ENCODE measurements at places on chromosomes 11 and 22.

GRCh38 chr11:49302360-49302759, 94.0 kb upstream of the FOLH1 start:
- DNase-seq = no peak

DNA sequence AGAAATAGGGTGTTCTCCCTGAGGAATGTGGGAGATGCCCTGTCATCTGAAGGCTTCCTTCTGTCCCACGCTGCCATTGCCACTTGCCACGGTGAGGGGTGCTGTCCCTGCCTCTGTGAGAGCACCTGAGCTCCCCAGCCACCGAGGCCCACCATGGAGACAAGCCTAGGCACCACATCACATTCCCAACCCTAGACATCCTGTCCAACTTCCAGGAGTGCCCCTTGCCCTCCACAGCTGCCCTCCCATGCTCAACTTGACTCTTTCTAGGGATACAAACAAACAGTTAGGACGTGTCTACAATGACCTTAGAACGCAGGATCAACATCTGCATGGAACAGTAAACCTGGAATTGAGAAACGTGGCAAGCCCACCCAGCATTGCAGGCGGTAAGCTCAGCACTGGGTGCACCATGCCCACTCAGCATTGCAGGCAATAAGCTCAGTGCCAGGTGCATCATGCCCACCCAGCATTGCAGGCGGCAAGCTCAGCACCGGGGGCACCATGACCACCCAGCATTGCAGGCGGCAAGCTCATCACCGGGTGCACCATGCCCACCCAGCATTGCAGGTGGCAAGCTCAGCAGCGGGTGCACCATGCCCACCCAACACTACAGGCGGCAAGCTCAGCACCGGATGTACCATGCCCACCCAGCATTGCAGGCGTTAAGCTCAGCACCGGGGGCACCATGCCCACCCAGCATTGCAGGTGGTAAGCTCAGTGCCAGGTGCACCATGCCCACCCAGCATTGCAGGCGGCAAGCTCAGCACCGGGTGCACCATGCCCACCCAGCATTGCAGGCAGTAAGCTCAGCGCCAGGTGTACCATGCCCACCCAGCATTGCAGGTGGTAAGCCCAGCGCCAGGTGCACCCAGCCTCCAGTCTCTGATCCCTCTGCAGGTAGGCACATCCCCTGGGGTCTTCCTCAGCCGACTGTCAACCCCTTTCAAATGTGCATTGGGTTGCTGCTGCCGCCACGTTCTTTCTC, 1463.9 kb downstream of the TBC1D22A start:
- DNase-seq = no peak

- DNase-seq = no peak
Measured at GRCh38 chr11:126603486-126603885, 248.0 kb downstream of the ST3GAL4 start.

- no peak for DNase-seq
Measured at GRCh38 chr11:102926961-102927623, 28.4 kb downstream of the MMP13 start.

DNA sequence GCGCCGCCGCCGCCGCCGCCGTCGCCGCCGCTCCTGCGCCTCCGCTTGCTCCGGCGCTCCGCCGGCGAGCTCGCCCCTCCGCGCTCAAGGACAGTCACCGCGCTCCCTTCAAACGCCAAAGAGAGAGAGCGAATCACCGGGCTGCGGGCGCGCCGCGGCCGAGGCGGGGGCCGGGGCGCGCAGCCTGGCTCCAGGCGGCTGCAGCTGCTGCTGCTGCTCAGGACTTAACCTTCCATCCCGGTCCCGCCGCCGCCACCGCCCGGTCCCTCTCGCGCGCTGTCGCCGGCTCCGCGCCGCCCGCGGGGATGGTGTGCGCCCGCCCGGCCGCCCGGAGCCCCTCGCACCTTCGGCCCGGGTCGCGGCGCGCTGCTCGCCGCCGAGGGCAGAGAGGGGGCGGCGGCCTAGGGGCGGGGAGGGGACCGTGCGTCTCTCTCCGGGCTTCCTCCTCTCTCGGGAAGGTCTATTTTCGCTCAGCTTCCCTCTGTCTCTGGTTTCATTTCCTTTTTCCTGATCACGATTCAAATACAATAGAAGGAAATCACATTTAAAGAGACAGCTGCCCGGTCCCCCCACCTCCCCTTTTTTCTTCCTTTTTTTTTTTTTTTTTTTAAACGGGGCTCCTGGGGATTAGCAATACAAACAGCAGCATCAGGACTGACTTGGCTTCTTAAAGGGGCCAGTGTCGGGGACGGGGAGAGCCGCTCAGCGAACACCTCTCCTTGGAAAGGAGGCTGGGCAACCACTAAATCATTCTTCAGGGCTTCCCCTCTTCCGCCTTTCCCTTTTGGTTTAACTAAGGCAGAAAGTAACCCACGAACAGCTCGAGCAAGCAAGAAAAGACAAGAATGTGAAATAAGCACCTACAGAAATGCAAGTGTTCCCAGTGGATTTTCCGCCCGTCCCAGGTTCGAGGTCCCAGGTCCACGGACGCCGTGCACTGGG, 22.1 kb downstream of the LMO2 start:
- peak; percentile 73 for DNase-seq

- no peak for DNase-seq
Measured at GRCh38 chr22:46688949-46689348, 49.1 kb downstream of the CERK start.

DNA sequence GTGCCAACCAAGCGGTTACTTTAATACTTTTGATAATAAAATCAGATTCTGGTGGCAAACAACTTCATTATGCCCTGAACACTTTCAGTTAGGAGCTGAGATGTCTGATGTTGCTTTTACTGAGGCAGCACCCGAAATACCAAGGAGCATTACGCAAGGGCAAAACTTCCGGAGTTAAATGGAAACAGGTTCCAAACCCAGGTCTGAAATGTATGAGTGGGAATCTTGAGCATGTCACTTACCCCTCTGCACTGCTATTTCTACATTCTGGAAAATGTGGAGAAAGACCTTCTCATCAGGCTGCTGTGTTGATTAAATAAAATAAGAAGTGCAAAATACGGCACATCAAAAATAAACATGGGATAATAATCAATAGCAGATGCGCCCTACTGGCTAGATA, 315.1 kb downstream of the LARGE1 start:
- no peak for DNase-seq

DNA sequence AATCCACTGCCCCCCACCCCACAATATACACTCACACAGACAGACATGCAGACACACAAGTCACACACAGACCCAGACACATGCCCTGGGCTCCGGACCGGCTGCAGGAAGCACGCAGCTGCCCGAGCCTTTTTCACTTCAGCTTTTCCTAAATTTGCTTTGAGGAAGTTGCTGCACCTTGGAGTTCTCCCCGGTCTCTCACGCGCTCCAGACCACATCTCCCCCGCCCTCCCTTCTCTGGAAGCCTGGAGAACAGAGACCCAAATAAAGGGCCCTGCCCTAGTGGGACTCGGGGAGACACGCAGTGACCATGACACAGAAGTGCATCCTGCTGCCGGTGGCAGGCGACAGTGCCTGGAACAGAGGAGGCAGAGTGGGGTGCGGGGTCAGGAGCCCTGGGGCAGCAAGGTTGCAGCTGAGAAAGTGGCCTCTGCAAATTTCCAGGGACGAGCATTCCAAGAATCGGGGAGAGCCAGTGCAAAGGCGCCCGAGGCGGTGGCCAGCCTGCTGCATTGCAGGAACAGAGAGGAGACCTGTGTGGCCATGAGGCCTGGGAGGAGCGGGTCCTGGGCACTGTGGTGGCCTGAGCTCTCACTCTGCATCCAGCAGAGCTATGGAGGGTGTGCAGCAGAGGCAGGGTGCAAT, 19.1 kb downstream of the RPL3 start:
- peak; percentile 70 for DNase-seq

GRCh38 chr11:107591378-107592230, 657 bp downstream of the ELMOD1 start:
- DNase-seq = peak; percentile 73

DNA sequence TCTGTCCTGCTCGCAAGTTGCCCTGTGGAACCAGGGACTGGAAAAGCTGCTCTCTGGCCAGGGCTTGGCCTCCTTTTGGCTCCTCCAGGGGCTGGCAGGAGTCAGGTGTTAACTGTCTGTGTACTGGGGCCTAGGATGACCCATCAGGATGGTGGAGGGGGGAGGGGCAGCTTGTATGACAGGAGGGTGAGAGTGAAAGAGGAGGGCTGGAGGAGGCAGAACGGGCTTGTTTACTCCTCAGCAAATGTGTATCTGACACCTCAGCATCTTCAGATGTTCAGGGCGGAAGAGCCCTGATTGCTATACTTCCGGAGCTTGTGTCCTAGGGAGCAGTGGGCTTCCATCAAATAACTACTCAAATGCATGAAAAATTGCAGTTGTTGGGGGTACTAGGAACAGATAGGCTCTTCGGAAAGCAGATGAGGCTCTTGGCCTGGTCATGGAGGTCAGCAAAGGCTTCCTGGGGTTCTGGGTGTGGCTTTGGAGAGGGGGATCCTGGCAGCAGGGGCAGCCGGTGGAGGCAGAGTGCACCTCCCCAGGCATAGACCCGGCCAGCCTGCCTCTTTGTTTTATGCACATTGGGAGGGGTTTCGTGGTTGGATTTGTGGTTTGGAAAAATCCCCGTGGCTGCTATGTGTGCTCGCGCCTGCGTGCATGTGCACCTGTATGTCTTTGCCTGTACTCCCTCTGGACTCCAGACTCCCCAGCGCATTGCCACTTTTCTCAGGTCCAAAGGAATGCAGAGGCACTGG, 31.2 kb downstream of the CD82 start:
- no peak for DNase-seq

DNA sequence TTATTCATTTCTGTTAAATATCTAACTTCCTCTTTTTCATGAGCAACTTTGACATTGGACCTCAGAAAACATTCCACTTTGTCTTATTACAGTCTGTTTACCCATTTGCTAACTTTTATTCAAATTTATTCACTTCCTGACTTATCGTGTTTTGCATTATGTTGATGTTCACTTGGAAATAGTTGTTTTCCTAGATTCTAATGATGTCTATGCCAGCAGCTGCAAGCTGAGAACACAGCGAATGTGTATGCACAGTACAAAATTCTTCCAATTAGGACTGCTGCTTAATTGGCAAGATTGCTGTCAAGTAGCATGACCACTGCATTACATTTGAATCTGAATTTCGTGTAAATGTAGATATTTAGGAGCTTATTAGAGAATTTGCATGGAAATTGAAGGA, 61.5 kb upstream of the GRIA4 start:
- DNase-seq = no peak

GRCh38 chr11:61896665-61897386, 5.5 kb upstream of the FADS3 start:
- DNase-seq = no peak

GRCh38 chr11:18495271-18495670, 31.5 kb downstream of the TSG101 start:
- DNase-seq = no peak

- DNase-seq = no peak
Measured at GRCh38 chr22:49530671-49531367, 296.9 kb downstream of the BRD1 start.

DNA sequence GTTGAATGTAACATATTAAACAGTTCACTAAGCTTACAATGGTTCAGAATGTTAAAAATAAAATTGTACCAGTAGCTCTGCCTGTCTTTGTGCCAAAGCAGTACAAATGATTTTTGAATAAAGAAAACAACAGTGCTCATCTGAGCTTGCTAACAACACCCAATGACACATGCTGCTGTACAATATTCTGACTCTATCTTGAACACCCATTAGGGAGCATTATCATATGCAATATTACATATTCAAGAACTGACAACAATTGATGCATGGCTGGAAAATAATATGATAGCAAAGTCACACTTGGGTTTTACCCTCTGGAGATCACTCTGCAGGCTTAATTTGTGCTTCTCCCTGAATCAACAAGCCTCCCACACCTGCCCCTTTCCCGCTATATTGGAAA, 953.7 kb downstream of the OPCML start:
- DNase-seq = no peak

DNA sequence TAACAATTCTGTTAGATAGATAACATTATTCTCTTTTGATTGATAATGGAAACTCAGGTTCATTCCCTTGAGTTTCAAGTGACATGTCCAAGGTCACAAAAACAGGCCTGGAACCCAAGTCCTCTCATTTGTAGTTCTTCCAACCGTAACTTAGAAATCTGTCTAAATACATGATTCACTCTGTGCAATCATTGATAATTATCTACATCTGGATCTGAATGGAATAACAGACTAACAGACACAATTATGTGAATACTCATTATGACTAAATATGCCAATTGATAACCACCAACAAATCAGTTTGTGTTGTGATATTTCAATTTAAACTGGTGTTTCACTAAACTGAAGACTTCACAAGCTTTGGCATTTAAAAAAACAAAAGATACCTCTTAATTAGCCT, 71.0 kb downstream of the RBFOX2 start:
- DNase-seq = no peak

GRCh38 chr11:47607380-47607779, 13.2 kb upstream of the C1QTNF4 start:
- DNase-seq = no peak

- DNase-seq = no peak
Measured at GRCh38 chr11:12270215-12270797, 107.1 kb upstream of the PARVA start.

DNA sequence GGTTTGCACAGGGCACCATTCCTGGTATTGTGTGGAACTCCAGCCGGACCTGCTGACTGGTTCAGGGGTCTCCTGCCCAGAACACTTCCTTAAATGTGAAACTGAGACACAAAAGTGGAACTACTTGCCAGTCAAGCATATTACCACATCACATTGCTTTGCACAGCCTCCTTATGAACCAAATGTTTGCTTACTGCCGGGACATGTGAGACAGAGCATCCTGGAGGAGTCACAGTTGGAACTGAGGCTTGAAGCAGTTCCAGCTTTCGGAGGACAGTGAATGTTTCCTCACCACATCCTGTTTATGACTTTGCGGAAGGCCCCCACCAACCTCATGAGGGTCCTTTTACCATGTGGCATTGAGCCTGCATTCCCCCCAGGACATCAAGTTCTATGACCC, 105.8 kb upstream of the ARHGAP42 start:
- DNase-seq = no peak

- DNase-seq = no peak
Measured at GRCh38 chr11:70265341-70265740, 5.1 kb upstream of the PPFIA1 start.

DNA sequence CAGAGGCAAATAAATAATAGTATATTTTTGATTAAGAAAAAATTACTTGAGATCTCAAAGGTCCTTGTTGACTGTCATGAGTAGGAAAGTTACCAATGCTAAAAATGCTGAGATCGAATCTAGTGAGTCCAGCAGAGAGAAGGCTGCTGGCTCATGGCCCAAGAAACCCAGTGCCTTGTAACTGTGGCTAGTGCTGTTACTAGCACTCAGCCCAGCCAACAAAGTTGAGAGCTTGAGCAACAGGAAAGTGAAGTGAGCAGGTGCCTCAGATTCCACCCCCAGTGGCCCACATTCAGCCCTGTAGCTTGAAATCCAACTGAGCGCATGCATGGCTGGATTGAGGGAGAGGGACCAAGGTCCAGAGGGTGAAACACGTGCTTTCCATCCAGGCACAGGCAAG, 398.2 kb downstream of the SHANK2 start:
- no peak for DNase-seq

All from ecto neural progenitor cell (in vitro differentiated cells).